Endothelial cell of coronary artery (primary cell): ENCODE measurements at places on chromosomes 16 and 17. TPM values are rescaled to one million over a fixed set of nuclear protein-coding genes. Genes with fewer than 3 reads are reported as not detected.

Gene ITPRIPL2
- 27.0 and 34.9 TPM in 2 replicates for total RNA-seq

Gene FAM20A
- not detected in 2 replicates for total RNA-seq

Gene ABCC11
- under 0.01 and 0.09 TPM in 2 replicates for total RNA-seq

Gene ACD
- 13.4 and 14.6 TPM in 2 replicates for total RNA-seq

Gene CREBBP
- 13.7 and 21.9 TPM in 2 replicates for total RNA-seq

Gene ACE
- total RNA-seq: 27.5 and 46.8 TPM in 2 replicates

Gene SPATA32
- total RNA-seq: under 0.01 TPM in 1 of 2 replicates, not detected in the other

Gene SRSF2
- 185 and 239 TPM in 2 replicates for total RNA-seq

Gene SLX4
- total RNA-seq: 2.3 and 2.5 TPM in 2 replicates

Gene TBC1D3E
- not detected in 2 replicates for total RNA-seq

Gene OR4D1
- not detected in 2 replicates for total RNA-seq

Gene ACSM2A
- total RNA-seq: not detected in 2 replicates

Gene HOXB3
- total RNA-seq: 9.1 and 12.2 TPM in 2 replicates

Gene MYH2
- total RNA-seq: not detected in 2 replicates

Gene NPIPB13
- total RNA-seq: 0.94 and 1.3 TPM in 2 replicates

Gene CALB2
- total RNA-seq: not detected in 2 replicates

Gene CMTM1
- total RNA-seq: 2.4 and 2.5 TPM in 2 replicates

Gene CLEC16A
- total RNA-seq: 17.5 and 22.9 TPM in 2 replicates

Gene SETD1A
- total RNA-seq: 2.2 and 2.6 TPM in 2 replicates

Gene DEXI
- 39.9 and 45.6 TPM in 2 replicates for total RNA-seq

Gene PRKCB
- total RNA-seq: 0.09 TPM in 1 of 2 replicates, not detected in the other

Gene CACNG3
- total RNA-seq: not detected in 2 replicates

Gene PSMC5
- total RNA-seq: 92.1 and 129 TPM in 2 replicates
